ENCODE measurements at places on chromosomes 3 and 15.

DNA sequence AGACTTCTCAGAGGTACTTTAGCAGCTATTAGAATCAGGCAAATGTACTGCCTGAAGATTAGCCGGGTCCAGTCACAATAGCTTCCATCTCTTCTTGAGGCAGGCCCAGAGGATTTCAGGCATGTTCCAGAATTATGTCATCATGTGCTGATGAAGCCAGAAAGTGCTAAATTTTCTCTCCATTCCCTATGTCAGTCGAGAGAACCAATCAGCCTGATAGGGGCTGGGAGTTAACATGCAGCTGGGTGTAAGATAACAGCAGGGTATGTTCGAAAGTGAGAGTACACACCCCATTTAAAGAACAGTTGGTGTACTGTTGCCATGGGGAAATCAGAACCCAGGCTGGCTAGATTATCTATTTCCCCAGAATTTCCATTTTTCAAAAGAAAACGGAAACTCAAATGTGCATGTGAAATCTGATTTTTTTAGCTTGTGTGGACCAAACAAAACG, 48.7 kb downstream of the MYH15 start:
- DNase-seq = no peak

- no peak for DNase-seq
These were observed 27.4 kb upstream of the SNTN start for GRCh38 chr3:63624941-63625560.

GRCh38 chr3:189049458-189050236, 122.1 kb upstream of the TPRG1 start:
- DNase-seq = no peak

DNA sequence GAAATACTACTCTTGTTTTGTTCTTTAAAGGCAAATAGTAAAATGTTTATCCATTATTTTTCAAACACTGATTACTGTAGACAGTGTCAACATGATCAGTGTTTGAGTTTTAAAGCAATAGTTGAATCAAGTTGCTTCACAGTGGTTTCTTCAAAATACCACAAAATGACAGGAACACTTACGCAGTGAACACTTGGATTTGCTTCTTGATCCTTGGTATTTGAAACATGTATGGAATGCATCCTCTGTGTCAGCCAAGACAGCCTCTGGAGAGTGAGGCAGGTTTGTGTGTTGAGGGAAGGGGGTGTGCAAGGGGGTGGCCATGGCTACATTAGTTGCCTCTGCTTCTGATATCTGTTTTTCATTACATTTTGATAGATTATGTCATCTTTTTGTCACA, 413.0 kb downstream of the RBMS3 start:
- DNase-seq = no peak

DNA sequence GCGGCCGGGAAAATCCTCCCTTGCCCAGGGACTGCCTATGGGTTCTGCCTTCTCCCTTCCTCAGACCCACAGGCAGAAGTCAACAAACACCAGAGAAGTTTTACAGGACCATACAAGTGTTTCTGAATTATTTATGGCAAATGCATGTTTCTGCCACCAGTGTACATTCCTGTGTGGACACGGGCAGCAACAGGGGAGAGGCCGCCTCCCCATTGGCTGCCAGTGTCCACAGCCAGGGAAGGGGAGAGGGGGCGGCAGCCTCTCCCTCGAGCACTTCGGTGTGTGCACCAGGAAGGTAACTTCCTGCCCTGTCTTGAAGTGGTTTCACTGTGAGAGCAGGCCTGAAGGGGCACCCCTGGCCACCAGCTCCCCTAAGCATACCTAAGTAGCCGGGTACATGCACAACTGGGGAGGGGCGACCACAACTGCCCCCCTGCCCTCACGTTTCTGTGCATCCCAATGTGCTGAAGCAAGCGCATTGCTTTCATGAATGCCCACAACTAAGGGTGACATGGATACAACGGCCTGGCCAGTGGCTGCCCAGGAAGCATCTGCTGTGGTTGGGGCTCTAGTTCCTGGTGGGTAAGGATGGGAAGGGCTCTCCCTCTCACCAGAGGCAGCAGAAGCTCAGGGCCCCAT, 14.8 kb upstream of the SHISA5 start:
- no peak for DNase-seq

GRCh38 chr15:31264559-31265089, 62.0 kb upstream of the KLF13 start:
- no peak for DNase-seq

- DNase-seq = no peak
These were observed 125.0 kb upstream of the LIPC start for GRCh38 chr15:58306591-58307312.

DNA sequence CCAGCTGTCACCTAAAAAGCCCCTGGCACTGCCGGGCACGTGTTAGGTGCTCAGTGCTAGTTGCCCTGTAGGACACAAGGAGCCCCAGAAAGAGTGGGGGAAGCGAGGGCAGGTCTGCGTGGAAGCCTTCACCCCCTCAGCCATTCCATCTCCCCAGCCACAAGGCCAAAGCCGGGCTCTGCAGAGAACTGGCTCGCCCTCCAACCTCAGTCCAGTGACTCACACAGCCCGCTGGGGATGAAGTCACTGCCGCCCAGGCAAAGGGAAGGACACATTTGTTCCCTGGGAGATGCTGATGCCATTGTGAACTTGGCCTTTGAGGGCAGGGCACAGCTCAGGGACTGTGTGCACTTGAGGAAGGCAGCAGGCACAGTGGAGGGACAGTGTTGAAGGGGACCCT, 48.1 kb downstream of the IQSEC1 start:
- DNase-seq = no peak

- no peak for DNase-seq
These were observed 21.7 kb downstream of the CLDN11 start for GRCh38 chr3:170440344-170440743.

- DNase-seq = no peak
These were observed 19.3 kb downstream of the RAB27A start for GRCh38 chr15:55270291-55270690.

GRCh38 chr3:139521144-139521543, 18.4 kb downstream of the RBP1 start:
- no peak for DNase-seq

GRCh38 chr3:129440618-129441190, 680 bp downstream of the IFT122 start:
- no peak for DNase-seq

DNA sequence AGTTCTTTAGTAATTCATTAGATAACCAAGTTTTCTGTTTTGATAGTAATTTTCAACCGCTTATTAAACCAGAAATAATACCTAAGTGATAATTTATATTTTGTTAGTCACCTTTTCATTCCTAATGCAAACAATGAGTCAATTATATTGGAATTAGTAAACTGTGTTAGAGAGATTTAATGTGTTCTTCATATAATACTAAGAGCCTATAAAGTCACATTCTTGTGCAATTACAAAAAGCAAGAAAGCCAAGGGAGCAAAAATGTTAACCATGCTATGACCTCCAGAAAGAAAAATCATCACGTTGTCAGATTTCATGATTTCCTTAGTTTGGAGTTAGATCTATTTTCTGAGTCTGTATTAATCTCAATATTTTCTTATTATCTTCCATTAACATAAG, 108.8 kb upstream of the SAMMSON start:
- no peak for DNase-seq

DNA sequence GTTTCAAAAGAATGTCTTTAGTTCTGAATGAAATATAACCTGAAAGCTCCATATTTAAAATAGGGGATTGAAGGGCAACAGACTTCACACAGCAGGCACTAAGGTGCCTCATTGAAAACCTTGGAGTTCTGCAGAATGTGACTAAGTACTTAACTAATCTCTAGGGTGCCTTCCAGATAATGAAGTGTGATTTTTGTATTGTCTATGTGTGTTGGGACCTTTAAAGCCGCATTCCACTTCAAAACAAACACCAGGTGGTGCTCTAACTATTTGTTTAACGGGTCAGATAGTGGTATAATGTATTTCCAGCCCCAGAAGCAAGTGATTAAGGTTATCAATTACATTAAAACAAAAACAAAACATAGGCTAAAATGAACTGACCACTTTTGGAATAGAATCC, 28.0 kb downstream of the TFG start:
- DNase-seq = no peak

DNA sequence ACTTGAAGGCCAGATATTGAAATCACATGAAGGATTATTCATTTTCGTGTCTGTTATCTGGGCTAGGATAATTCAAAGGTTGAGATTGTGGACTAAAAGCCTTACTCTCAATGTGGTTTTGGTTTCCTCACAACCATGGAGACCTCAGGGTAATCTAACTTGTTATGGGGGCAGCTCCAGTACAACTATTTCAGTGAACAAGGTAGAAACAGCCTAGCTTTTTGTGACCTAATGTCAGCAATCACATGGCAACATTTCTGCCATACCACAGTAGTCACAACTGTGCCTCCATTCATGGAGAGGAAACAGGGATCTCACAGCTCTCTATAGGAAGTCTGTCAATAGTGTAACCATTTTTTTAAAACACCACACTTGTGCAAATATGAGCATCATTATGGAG, 62.4 kb upstream of the RARB start:
- no peak for DNase-seq

- no peak for DNase-seq
These were observed 59.3 kb upstream of the UBE2E1 start for GRCh38 chr3:23746441-23746840.

GRCh38 chr15:40927495-40927872, 1.7 kb upstream of the DLL4 start:
- no peak for DNase-seq

DNA sequence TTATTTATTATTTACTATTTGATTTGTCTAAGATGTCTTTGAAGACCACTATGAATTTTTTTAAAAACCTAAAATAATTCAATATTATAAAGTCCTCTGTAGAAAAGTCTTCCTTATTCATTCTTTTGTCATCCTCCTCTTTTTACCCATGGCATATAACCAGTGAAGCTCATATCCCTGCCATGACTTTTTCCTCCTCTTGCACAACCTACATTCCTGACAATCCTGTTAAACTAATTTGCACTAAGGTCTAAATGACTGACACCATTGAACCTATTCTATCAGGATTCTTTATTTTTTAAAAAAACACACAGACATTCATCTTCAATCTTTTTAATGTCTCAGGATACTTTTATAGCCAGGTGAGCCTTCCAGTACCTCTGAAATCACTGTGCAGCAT, 159.9 kb upstream of the SLC2A2 start:
- DNase-seq = no peak

GRCh38 chr3:48334605-48335004, 1.1 kb upstream of the SPINK8 start:
- no peak for DNase-seq

GRCh38 chr3:158491968-158492367, 79.0 kb upstream of the MLF1 start:
- no peak for DNase-seq

Measured in stimulated activated CD8-positive, alpha-beta memory T cell treated with anti-CD3 and anti-CD28 coated beads, Interleukin-15, amount 100 ng/mL, for 48 hours (primary cell).